ENCODE measurements at places on chromosomes 4 and X.
A peak's percentile ranks its signal among the peaks of the same experiment; 100 is the strongest.

- no peak for DNase-seq
Observed at GRCh38 chrX:119194621-119195020, 41.5 kb upstream of the PGRMC1 start.

- no peak for DNase-seq
Observed at GRCh38 chr4:72427057-72427456, 142.0 kb downstream of the ADAMTS3 start.

- DNase-seq: no peak
Observed at GRCh38 chr4:109945056-109945455, 32.4 kb downstream of the EGF start.

- DNase-seq: no peak
Observed at GRCh38 chr4:181684310-181684709, 558.9 kb upstream of the TENM3 start.

DNA sequence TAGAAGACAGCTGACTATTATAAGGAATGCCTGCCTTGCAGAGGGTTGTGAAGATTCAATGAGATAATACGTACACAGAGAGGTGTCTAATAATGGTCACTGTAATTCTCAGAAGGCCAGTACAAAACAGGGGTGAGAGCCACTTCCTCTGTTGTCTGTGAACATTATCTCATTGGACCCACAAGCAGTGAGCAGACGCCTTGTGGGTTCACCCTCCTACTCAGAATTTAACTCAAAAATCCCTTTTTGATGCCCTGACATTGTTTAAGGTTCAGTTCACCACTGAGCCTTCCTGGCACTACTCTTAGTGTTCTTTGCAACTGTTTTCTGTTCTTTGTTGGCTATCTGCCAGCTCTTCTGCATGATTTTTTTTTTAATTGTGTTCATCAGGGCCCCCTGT is 467.4 kb downstream of the BCOR start:
- no peak for DNase-seq

DNA sequence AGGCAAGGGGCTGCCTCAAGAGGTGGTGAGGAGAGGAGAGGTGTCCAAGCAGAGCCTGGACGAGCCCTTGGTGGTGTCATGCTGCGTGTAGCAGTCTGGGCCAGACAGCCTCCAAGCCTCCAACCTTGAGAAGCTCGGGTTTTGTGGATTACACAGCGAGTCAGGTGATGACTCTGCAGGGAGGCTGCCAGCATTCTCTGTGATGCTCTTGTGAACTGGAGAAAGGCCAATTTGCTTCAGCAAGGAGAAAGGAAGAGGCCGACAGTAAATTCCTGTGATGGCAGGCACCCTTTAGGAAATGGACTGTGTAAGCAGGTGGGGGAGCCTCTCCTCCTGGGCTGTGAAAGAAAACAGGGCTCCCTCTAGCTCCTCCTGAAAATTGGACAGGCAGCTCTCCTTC is 36.0 kb upstream of the CD99L2 start:
- no peak for DNase-seq

DNA sequence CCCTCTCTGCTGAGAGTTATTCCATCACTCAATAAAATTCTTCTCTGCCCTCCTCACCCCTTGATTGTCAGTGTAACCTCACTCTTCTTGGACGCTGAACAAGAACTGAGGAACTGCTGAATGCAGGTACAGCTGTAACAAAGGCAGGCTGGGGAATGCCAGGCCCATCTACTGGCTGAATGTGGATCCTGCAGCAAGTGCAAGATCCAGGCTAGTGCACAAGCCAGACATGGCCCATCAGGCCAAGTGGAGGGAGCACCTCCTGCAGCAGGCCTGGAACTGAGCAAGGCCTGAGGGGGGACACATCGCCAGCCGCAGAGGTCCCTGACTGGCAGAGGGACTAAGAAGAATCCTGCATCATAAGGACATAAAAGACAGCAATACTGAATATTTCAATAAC is 411.8 kb upstream of the PCDH10 start:
- no peak for DNase-seq

GRCh38 chr4:61375301-61375700 is 175.2 kb downstream of the ADGRL3 start:
- no peak for DNase-seq

- DNase-seq: no peak
Observed at GRCh38 chr4:144787365-144788258, 141.7 kb downstream of the HHIP start.

- peak; percentile 4 for DNase-seq
Observed at GRCh38 chrX:111869639-111870034, 6.3 kb upstream of the TRPC5OS start.

- no peak for DNase-seq
Observed at GRCh38 chr4:118351851-118352827, 664 bp downstream of the PRSS12 start.

GRCh38 chr4:126592088-126592487 is 1040.7 kb upstream of the INTU start:
- no peak for DNase-seq

DNA sequence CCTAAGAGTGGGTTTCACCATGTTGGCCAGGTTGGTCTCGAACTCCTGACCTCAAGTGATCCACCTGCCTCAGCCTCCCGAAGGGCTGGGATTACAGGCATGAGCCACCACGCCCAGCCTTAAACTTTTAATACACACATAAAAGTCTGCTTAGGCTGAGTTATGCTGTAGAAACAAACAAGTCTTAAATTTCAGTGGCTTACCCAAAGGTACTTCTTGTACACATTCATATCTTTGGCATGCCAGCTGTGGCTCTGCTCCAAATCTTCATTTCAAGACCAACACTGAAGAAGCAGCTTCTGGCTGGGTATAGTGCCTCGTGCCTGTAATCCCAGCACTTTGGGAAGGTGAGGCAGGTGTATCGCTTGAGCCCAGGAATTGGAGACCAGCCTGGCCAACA is 80.3 kb downstream of the PPEF2 start:
- no peak for DNase-seq

All from CD4-positive, alpha-beta T cell treated with Interleukin-12 subunit alpha and Interleukin-12 subunit beta, for 1 hour (primary cell).